ENCODE measurements at places on chromosomes 6 and 20.

DNA sequence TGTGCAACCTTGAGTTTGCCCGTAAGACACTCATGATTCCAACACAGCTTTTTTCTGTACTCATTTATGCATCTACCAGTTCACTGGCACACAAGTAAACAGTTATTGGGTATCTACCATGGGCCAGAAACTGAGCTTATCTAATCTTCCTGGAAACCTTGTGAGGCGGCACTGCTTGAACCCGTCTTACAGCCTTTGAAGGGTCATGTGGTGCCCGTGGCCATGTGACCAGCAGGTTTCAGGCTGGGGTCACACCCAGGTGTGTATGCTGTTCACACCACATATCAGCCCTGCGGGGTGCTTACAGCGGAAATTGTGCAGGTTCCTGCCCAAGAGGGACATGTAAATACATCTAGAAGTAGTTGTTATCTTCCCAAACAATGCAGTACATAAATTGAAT, 6.1 kb downstream of the THBD start:
- no peak overlapping the region for H3K4me3 ChIP-seq
- H3K27me3 ChIP-seq: peaks cover 93% of the 10 kb centered on the region
- no peaks in the 10 kb centered on the region for H3K36me3 ChIP-seq
- H3K4me1 ChIP-seq: peaks cover 4% of the 10 kb centered on the region
- H3K27ac ChIP-seq: no peak overlapping the region

GRCh38 chr20:34544109-34544796, 14.3 kb upstream of the MAP1LC3A start:
- H3K4me3 ChIP-seq: peak overlapping the region; percentile 6
- peaks cover 19% of the 10 kb centered on the region for H3K36me3 ChIP-seq
- peak overlapping the region; percentile 9 for H3K27ac ChIP-seq
- peaks cover 16% of the 10 kb centered on the region for H3K4me1 ChIP-seq
- no peaks in the 10 kb centered on the region for H3K27me3 ChIP-seq

DNA sequence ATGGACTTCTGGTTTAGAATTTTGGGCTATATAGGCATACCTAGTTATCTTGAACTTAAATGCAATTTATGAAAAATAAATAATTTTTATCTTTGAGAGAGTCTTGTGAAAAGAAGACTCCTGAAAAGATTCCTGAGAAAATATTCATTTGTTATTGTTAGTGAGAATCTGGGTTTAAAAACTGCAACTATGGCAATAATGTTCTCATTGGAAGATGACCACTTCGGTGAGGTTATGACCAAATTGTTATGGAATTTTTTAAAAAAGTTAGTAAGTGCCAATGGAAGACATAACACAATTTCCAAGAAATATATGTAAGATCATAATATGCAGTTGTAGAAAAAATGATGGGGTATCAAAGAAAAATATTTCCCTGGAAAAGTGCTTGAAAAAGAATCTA, 46.3 kb downstream of the GRIK2 start:
- no peaks in the 10 kb centered on the region for H3K36me3 ChIP-seq
- no peak overlapping the region for H3K4me3 ChIP-seq
- no peak overlapping the region for H3K27ac ChIP-seq
- no peak for DNase-seq
- peaks cover 2% of the 10 kb centered on the region for H3K27me3 ChIP-seq

DNA sequence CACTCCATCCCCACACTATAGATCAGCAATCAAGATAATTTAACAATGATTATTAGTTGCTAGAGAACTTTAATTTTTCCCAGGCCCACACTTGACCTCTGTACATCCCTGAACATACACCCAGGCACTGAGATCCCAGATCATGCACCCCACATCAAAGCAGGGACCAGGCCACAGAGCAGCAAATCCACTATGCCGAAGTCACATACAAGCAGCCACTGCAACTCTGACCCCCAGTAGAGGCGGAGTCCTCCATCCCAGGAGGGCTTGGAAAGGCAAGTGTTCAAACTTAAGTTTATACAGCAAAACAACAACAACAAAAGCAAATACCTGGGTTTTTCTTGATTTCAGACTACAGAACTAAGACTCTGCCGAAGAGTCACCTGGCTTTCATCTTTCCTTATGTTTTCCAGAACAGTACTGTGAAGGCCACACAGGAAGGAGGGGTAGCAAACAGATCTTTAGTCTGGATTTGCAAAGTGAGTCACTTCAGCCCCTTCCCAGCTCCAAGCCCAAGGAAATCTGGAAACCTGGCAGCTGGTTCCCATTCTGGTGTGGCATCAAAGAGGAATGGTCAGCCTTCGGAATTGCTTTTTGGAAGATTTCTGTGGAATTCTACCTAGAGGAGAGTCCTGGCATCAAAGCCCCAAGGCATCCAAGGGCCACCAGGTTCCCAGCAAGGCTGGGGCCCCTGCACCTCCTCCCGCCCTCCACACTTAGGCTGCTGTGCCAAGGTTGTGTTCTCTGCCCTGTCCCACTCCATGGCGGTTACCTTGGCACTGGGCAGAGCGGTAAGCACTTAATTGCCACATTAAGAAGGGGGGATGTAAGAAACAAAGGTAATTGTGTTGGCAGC, 7.3 kb downstream of the JAG1 start:
- H3K4me1 ChIP-seq: peaks cover 79% of the 10 kb centered on the region
- no peak for DNase-seq
- peaks cover 22% of the 10 kb centered on the region for H3K36me3 ChIP-seq
- H3K27ac ChIP-seq: peak overlapping the region; percentile 94

- no peaks in the 10 kb centered on the region for H3K27me3 ChIP-seq
- peaks cover 15% of the 10 kb centered on the region for H3K4me1 ChIP-seq
- no peak overlapping the region for H3K4me3 ChIP-seq
- DNase-seq: no peak
Measured at GRCh38 chr20:37796733-37797132, 102.9 kb downstream of the CTNNBL1 start.

GRCh38 chr20:48538058-48538825, 289.6 kb downstream of the PREX1 start:
- H3K27me3 ChIP-seq: no peaks in the 10 kb centered on the region
- peak overlapping the region; percentile 16 for H3K4me3 ChIP-seq
- DNase-seq: peak; percentile 82

- no peak overlapping the region for H3K4me3 ChIP-seq
- H3K27me3 ChIP-seq: peaks cover 3% of the 10 kb centered on the region
- H3K36me3 ChIP-seq: no peaks in the 10 kb centered on the region
- H3K4me1 ChIP-seq: no peaks in the 10 kb centered on the region
- no peak for DNase-seq
Measured at GRCh38 chr20:61847986-61848385, 217.7 kb downstream of the TAF4 start.

- peaks cover 7% of the 10 kb centered on the region for H3K36me3 ChIP-seq
- no peak overlapping the region for H3K4me3 ChIP-seq
- peak overlapping the region; percentile 32 for H3K27ac ChIP-seq
- DNase-seq: no peak
Measured at GRCh38 chr6:160132776-160133338, 11.2 kb downstream of the SLC22A1 start.

GRCh38 chr6:7311917-7312615, 933 bp downstream of the SSR1 start:
- peak overlapping the region; percentile 98 for H3K27ac ChIP-seq
- peaks cover 20% of the 10 kb centered on the region for H3K36me3 ChIP-seq
- no peak for DNase-seq

DNA sequence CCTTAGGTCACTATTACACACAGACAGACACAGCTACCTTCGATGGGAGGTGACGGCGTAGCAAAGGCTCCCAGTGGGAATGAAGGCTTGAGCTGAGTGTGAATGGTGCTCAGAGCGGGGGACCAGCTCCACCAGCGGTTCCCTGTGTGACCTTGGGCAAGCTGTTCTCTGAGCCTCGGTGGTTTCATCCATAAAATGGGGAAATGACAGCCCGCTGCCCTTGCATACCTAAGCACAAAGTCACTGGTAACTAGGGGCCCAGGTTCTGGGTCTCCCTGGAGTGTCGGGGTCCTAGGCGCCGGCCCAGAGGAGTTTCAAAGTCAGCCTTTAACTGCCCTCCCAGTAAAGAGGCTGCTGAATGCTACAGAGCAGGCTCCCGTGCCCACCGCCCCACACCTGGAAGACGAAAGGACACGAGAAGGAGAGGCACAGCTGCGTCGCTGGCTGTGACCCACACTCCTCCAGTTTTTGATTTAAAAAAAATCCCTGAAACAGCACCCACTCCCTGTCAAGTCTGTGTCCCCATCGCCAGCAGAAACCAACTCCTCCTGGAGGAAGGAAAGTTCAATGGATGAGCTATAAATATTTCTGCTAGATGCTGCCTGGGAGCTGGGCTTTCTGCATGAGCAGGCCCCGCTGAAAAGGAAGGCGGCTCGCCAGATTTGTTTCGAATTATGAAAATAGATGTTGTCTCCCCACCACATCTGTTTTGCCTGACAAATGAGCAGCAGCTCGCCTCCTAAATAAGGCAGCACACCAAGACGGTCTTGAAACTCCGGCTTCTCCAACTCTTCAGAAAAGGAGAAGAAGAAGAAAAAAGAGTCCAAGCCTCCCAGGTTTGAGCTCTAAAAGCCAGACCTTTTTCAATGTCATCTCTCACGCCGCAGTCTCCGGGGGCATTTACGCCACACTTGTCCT, 27.4 kb downstream of the PMEPA1 start:
- H3K27me3 ChIP-seq: no peaks in the 10 kb centered on the region
- DNase-seq: no peak
- peak overlapping the region; percentile 84 for H3K27ac ChIP-seq
- H3K4me1 ChIP-seq: peaks cover 73% of the 10 kb centered on the region

- H3K4me1 ChIP-seq: peaks cover 16% of the 10 kb centered on the region
- peak overlapping the region; percentile 31 for H3K27ac ChIP-seq
- H3K27me3 ChIP-seq: no peaks in the 10 kb centered on the region
- DNase-seq: no peak
- H3K4me3 ChIP-seq: no peak overlapping the region
Measured at GRCh38 chr6:149140137-149140909, 177.2 kb upstream of the TAB2 start.

GRCh38 chr6:62891065-62891647, 320.1 kb upstream of the FKBP1C start:
- H3K27ac ChIP-seq: no peak overlapping the region
- no peaks in the 10 kb centered on the region for H3K36me3 ChIP-seq
- peaks cover 57% of the 10 kb centered on the region for H3K27me3 ChIP-seq
- no peak overlapping the region for H3K4me3 ChIP-seq

DNA sequence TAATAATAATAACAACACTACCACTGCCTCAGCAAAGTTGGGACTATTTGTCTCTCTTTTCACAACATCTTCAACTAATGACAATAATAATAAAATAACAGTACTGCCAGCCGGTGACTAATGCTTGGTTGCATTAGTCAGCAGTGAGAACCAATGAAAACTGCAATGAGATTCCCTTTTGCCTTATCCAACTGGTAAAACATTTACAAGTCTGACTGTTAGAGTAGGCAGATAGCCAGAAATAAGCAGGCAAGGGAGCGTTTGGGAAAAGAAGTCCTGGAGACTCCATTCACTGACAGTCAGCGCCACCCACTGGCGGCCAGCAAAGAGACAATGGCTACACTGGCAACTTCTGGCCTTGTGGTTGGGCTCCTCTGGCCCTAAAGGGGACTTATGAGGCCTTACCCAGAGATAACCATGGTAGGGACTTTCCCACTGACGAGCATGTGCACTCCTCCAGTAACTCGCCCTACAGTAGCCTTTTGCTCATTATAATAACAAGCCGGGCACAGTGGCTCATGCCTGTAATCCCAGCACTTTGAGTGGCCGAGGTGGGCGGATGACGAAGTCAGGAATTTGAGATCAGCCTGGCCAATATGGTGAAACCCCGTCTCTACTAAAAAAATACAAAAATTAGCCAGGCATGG, 3.4 kb upstream of the NSFL1C start:
- no peak overlapping the region for H3K4me3 ChIP-seq
- H3K27me3 ChIP-seq: peaks cover 11% of the 10 kb centered on the region
- DNase-seq: peak; percentile 32
- H3K27ac ChIP-seq: no peak overlapping the region
- H3K36me3 ChIP-seq: no peaks in the 10 kb centered on the region

GRCh38 chr20:59673288-59673997, 69.1 kb downstream of the PHACTR3 start:
- no peak overlapping the region for H3K4me3 ChIP-seq
- no peaks in the 10 kb centered on the region for H3K27me3 ChIP-seq
- no peak overlapping the region for H3K27ac ChIP-seq

DNA sequence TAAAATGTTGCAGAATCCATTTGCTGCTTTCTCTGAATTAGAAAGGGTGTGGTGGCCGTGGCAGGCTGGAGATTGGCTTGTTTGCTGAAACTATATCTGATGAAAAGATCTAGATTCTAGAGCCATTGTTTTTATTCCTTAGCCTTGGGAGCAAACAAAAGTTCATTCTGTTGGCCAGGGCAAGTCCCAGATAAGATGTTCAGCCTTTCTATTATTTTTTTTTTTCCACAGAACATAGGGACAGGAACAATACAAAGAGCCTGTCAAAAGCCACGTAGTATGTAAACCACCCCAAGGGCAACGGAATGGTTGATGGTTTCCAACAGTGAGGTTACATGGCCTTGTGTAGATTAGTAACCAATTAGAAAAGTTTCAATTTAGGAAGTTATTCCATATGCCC, 119.9 kb upstream of the SLC22A16 start:
- H3K36me3 ChIP-seq: peaks cover 8% of the 10 kb centered on the region
- H3K27ac ChIP-seq: no peak overlapping the region
- H3K4me3 ChIP-seq: no peak overlapping the region
- H3K27me3 ChIP-seq: no peaks in the 10 kb centered on the region
- DNase-seq: no peak

GRCh38 chr20:35434085-35435005, 3.7 kb downstream of the GDF5 start:
- no peaks in the 10 kb centered on the region for H3K27me3 ChIP-seq
- peaks cover 34% of the 10 kb centered on the region for H3K4me1 ChIP-seq
- H3K36me3 ChIP-seq: no peaks in the 10 kb centered on the region
- H3K4me3 ChIP-seq: no peak overlapping the region

- no peaks in the 10 kb centered on the region for H3K4me1 ChIP-seq
- DNase-seq: no peak
- no peak overlapping the region for H3K27ac ChIP-seq
- peaks cover 13% of the 10 kb centered on the region for H3K36me3 ChIP-seq
Measured at GRCh38 chr20:13821876-13822275, 37.0 kb downstream of the NDUFAF5 start.

GRCh38 chr6:147621263-147621662, 112.8 kb downstream of the SAMD5 start:
- H3K27ac ChIP-seq: no peak overlapping the region
- H3K4me3 ChIP-seq: no peak overlapping the region

DNA sequence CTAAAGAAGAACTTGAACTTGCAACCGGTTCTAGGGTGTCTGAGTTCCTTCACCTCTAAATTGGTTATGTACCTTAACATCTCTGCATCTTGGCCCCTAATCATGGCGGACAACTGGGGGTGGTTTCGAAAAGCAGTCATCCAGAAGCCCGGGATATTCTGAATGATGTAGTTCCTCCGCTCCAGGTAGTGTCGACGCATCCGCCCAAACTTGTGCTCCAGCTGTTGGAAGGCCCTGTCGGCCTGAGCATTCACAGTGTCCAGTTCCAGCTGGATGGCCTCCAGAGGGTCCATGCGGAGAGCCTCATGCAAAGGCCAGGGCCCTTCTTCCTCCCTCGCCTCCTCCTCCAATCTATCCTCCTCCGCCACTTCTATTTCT, 887 bp downstream of the TSPYL1 start:
- H3K4me1 ChIP-seq: peaks cover 67% of the 10 kb centered on the region
- no peaks in the 10 kb centered on the region for H3K27me3 ChIP-seq
- H3K4me3 ChIP-seq: peak overlapping the region; percentile 94
- H3K36me3 ChIP-seq: peaks cover 15% of the 10 kb centered on the region
- DNase-seq: no peak
